ENCODE measurements at places on chromosomes 11 and 22. TPM values are rescaled to one million over a fixed set of nuclear protein-coding genes. Genes with fewer than 3 reads are reported as not detected.

The PGR gene
- polyA plus RNA-seq, result 0.03 TPM

- H3K36me3 ChIP-seq, result no peaks in the 10 kb centered on the region
- H3K4me3 ChIP-seq, result no peak overlapping the region
- no peaks in the 10 kb centered on the region for H3K27me3 ChIP-seq
- H3K27ac ChIP-seq, result no peak overlapping the region
These were observed 30.7 kb downstream of the SPON1 start for GRCh38 chr11:13993096-13993765.

GRCh38 chr11:127028648-127029047 is 28.1 kb upstream of the KIRREL3 start:
- H3K4me1 ChIP-seq, result no peaks in the 10 kb centered on the region
- H3K27me3 ChIP-seq, result peaks cover 1% of the 10 kb centered on the region
- no peak for DNase-seq
- no peak overlapping the region for H3K4me3 ChIP-seq
- H3K36me3 ChIP-seq, result no peaks in the 10 kb centered on the region
- H3K27ac ChIP-seq, result no peak overlapping the region

GRCh38 chr22:23772649-23773473 is at the start of gene MMP11:
Gene MMP11, plus strand, starts transcription at chr22:23772849. Its CDS starts 22 bp downstream, at chr22:23772871.
- H3K4me1 ChIP-seq, result peaks cover 6% of the 10 kb centered on the region
- H3K27me3 ChIP-seq, result peaks cover 30% of the 10 kb centered on the region
- DNase-seq, result peak; percentile 81
- H3K27ac ChIP-seq, result no peak within 1 kb of the TSS

- H3K4me3 ChIP-seq, result no peak overlapping the region
- DNase-seq, result no peak
- H3K27ac ChIP-seq, result no peak overlapping the region
- no peaks in the 10 kb centered on the region for H3K4me1 ChIP-seq
- H3K27me3 ChIP-seq, result no peaks in the 10 kb centered on the region
These were observed 89.3 kb downstream of the PRR5L start for GRCh38 chr11:36385121-36385970.

GRCh38 chr22:39133871-39134270 is 18.6 kb downstream of the CBX7 start:
- no peak for DNase-seq
- no peaks in the 10 kb centered on the region for H3K36me3 ChIP-seq
- peaks cover 4% of the 10 kb centered on the region for H3K4me1 ChIP-seq
- H3K27me3 ChIP-seq, result no peaks in the 10 kb centered on the region
- H3K4me3 ChIP-seq, result no peak overlapping the region

Measured in H1 (cell line).